ENCODE measurements at places on chromosomes 2 and 18.

DNA sequence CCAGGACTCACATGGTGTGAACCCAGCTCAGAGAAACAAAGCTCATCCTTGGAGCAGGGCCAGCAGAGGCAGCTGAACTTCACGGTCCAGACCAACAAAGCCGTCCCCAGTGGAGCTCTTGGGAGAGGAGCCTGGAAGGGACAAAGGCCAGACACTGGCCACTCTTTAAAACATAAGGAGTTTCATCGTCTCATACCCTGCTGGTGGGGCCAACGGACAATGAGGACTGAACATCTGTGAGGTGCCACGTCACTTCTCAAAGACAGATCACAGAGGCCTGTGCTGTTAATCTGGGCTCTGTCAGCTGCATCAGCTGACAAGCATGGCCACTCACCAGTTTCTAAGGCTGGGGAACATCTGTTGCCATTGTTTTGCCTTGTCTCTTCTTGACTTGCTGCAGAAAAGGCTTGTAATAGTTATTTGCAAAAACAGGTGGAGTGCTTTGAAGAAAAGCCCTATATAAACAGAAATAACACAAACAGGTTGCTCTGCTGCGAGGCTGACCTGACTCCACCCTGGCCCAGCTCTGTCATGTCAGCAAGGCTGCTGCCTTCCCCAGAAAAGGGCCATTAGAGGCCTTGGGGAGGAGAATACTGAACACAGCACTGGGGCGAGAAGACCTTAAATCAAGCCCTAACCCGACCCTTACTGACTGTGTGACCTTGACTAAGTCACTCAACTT, 68.1 kb upstream of the DAPL1 start:
- DNase-seq = no peak

- DNase-seq = no peak
Observed at GRCh38 chr2:151971301-151972051, 127.4 kb downstream of the CACNB4 start.

DNA sequence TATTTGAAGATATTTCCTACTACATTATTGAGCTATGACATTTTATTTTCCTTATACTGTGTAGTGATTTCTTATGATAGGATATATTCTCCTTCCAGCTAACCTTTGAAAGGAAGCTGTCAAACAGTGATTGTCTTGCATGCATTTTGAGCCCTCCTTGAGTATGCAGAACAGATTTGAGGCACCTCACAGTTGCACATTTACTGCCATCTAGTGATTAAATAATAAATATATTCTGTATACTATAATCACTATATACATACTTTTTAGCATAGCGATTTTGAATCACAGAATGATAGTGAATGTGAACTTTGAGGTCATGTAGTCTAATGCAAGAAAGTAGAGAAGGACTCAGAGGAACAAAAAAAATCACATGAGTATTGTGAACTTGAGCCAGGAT, 268.4 kb upstream of the CDH19 start:
- no peak for DNase-seq

DNA sequence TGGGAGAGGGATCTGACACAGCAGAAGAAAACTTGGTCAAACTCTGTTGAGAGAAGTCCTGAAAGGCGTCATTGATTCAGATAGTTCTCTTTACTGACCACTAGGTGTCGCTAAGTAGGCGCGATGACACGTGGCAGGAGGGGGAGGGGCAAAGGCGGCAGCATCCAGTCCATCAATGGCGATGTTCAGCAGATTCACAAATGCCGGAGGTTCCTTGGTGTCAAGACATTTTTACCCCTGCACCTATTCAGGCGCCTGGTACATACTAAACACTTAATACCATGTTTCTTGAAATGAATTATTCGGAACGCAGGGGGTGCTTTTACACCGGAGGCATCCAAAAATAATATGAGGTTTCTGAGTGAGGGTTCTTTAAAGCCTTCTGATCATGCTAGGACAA, 3.0 kb upstream of the PLEK start:
- DNase-seq = no peak

GRCh38 chr18:13500227-13500865, 226.0 kb downstream of the FAM210A start:
- no peak for DNase-seq

DNA sequence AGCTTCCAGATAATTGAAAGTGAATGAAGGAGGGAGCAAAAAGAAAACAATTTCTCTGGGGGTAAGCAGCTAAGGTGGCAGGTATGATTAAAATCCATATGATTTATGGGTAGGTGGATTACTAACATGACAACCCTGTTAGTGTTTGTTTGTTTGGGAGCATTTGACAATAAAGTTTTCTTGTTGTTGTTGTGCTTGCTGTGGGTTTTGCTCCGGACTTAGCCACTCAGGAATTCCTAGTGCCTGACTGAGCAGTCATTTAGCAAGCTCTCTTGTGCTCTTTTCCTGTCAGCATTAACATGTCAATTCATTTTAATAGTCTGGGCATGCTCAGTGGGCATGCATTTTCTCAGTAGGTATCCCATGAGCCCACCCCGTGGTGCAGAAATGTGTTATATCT, 674.8 kb upstream of the ZEB2 start:
- DNase-seq = no peak

DNA sequence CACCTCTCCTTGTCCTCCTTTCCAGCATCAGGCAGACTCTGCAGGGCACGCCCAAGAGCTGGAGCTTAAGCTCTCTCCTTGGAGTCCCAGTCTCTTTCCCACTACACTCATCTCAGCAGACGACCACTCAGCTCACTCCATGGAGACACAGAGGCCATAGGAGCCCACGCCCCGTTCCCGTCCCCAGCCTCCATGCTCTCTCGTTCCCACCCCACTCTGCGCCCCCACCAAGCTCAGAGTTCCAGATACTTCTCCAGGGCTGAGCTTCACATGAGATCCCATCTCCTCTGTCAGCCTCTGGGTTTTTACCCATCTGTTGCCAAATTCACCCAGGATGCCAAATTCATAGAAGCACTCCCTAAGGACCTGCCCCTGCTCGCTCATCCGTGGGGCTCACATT, 87.3 kb downstream of the MALT1 start:
- no peak for DNase-seq

DNA sequence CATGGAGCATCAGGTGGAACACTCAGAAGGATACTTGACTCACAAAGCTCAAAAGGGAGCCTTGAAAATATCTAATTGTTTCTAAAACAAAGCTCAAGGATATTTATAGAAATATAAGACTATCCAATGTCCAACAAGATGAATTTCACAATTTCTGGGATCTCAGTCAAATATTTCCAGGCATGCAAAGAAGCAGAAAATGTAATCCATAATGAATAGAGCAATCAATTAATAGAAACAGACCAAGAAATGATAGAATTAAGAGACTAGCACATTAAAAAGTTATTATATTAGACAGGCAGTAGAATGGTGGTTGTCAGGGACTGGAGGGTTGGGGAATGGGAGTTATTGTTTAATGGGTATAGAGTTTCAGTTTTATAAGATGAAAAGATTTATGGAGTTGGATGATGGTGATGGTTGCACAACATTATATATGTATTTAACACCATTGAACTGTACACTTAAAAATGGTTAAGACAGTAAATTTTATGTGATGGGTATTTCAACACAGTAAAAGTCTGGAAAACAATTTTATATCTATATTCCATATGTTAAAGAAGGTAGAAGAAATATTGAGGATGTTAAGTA, 189.9 kb upstream of the PIEZO2 start:
- DNase-seq = no peak

- DNase-seq = no peak
Observed at GRCh38 chr2:21467910-21468309, 344.1 kb downstream of the TDRD15 start.

DNA sequence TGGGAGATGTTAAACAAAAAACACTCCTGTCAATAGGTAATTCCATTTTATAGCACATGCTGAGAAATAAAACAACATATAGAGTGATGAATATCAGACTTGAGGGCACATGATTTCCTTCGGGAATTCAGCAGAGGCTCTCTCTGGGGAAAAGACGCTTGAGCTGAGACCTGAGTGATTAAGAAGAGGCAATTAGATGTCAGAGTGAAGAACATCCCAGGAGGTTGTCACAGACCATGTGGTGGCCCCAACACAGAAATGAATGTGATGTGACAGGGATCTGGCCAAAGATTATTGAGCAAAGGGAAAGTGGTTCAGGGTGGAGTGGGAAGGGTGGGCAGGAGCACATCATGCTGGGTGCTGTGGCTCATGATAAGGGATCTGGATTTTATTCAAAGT, 254.7 kb downstream of the RAD51AP2 start:
- no peak for DNase-seq

DNA sequence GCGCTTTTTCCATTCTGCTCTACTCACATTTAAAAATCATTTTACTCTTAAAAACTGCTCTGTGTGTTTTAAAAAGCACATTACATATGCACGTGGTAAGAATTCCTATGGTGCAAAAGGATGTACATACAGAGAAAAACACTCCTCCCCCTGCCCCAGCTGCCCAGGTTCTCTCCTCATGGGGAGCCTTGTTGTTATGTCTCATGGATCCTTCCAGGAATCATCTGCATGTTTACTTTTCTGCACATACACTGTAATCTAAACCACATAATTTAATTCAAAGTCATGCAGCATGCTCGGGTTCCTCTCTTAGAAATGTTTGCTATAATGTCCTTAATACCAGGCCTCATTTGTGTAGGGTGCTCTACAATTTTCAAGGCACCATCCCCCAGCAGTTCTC, 243.3 kb downstream of the LOXHD1 start:
- no peak for DNase-seq

DNA sequence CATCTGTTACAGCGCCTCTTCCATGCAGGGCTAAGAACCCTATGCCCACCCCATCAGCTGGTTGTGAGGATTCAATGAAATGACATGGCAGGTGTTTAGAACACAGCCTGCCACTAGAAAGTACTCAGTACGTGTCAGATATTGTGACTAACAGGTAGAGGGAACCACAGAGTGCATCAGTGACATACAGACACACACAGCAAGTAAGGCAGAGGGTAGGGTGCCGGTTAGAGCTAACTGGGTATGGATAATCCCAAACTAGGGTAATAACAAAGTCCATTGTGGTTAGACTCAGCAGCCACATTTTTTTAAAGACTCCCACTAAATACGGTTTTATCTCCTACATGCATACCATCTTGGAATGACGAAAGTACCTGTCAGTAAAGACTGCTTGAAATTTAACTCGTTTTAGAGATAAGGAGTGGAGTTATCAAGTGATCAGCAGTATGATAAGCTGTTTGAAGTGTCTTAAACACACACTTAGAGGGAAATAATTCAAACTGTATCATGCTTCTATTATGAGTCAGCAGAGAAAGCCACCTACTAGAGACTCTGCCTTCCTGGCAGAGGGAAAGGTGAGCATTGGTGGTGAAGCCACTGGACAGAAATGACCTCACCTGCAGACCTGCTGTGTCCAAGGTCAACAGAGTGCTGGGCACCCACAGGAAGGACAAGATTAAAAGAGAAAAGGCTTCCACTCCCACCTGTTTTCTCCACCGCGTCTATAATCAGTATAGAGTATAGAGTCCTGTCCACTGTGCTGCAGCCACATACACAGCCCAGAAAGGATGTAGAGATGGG, 20.6 kb downstream of the MPPE1 start:
- no peak for DNase-seq

DNA sequence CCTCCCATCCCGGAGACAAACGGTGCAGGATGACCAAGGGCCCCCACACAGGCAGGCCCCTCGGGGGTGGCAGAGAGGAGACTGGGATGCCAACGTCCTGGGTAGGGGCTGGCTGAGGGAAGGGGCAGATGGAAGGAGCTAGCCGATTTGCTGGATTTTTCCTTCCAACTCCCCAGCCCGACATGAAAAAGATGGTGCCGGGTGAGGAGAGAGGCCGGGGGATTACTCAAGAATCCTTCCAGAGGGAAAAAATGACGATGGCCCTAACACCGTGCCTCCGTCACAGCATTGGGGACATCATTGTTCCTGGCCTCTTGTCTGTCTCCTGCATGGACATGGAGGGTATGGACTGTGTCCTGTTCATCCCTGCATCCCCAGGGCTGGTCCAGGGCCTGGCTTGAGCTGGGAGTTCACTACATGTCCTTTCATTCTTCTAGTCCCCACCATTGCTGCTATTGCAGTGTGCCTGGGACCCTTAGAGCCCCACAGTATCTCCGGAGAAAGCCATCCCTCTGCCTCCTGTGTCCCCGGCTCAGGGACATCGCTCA, 217.7 kb downstream of the TNS1 start:
- no peak for DNase-seq

DNA sequence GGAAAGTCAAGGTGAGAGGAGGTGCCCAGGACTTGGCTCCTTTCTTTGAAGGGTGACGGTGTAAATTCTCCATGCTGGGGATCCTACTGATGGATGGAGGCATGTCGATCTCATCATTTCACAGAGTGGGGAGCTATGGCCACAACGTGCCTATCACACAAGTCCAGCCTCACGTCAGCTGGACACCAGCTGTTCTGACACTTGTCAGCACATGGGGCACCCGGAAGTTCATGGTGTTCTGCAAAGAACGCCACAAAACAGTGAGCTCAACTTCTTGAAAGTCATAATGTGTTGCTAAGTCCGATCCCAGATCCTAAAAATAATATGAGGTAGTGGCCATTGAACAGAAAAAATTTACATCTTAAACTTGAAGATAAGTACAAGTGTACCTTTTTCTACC, 12.3 kb downstream of the PAX8 start:
- no peak for DNase-seq

DNA sequence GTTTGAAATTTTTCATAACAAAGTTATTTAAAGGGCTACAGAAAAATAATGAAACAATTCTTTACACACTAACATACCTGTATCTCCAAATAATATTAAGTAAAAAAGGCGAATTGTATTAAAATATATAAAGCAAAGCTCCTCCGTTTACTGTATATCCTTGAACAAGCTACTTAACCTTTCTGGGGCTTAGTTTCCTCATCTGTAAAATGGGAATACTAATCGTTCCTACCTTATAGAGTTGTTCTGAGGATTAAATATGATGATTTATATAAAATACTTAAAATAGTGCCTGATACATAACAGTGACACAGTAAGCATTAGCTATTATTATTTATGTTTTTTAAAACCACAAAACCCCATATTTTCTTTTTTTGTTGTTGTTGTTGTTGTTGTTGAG, 13.3 kb downstream of the SLC25A12 start:
- no peak for DNase-seq

GRCh38 chr2:22355816-22356433, 1029.1 kb upstream of the KLHL29 start:
- DNase-seq = peak; percentile 84

GRCh38 chr2:219689676-219690628, 62.5 kb downstream of the SLC4A3 start:
- DNase-seq = peak; percentile 62

- peak; percentile 39 for DNase-seq
Observed at GRCh38 chr2:23404426-23404825, 19.4 kb downstream of the KLHL29 start.

DNA sequence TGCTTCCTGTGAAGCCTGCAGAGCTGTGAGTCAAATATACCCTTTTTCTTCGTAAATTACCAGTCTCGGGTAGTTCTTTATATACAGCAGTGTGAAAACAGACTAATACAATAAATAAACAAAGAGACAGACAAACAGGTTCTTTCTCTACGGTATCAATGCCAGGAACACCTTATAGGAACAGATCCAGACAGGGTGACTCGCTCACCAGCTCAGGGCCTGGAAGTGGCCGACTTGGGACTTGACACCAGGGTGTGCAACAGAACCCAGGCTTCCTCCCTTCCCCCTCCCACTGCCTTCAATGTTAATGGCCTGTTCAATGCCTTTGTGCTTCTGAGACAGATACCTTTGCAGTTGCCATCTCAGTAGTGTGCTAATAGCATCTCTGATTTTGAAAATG, 309.5 kb downstream of the ALK start:
- no peak for DNase-seq

GRCh38 chr2:232504438-232504837, 15.8 kb upstream of the PRSS56 start:
- DNase-seq = no peak
